ENCODE measurements at places on chromosomes 7 and 10. TPM values are rescaled to one million over a fixed set of nuclear protein-coding genes. Genes with fewer than 3 reads are reported as not detected.

DNA sequence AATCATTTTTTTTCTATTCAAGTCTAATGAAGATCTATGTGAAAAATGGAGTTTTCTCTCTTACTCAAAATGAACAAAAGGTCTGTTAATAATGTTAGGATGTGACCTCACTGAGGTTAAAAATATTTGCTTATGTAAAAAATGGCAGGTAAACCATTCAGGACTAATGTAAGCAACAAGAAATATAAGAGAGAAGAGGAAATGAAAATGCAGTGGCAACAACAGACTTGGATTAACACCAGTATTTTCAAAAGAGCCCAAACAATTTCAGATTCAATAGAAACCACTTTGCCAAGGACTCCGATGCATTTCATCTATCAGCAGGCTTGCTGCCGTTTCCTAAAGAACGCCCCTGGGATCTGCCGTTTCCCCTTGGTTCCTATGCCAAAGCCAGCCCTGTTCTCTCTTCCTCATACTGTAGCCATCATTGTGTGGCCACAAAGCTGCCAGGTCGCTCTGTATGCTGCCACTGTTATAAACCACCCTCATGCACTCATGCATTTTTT, 66.4 kb downstream of the MTURN start:
- no peak for DNase-seq

DNA sequence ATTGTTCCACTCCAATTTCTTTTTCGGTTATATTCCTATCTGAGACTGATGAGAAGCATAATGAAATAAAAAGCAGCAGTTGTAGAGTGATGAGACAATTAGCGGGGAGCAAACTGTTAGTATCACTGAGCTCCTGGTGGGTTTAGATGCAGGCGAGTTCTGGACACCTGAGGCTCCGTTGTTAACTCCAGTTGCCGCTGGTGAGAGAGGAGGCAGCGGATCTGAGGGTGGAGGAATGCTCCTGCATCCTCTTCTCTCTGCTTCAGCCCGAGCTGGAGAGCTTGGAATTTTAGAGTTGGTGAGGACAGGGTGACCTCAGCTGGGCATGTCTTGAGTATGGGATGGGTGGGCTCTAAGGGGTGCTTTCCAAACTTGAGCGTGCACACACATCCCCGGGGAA, 31.4 kb downstream of the LRMDA start:
- no peak for DNase-seq

DNA sequence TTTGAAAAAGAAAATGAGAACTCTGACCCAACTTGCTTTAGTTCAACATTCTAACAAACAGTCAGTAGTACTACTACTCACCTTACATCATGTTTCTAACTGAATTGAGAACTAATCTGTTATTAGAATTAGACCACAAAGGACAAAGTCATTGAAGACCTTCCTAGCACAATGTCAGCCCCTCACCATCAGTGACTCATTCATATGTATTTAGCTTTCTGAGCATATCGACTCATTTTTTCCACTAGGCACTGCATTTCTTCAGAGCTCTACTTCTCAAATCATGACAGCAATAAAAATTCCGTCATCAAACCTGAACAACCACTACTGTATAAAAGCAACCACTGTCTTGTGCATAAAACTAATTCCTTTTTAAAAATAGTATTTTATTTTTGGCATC, 4.4 kb upstream of the LRRN3 start:
- DNase-seq, result peak; percentile 39

CASTOR2 gene
- 5.6 TPM for total RNA-seq

DGKB gene
- not detected for total RNA-seq

TMEM184A gene
- 3.3 TPM for total RNA-seq

DNA sequence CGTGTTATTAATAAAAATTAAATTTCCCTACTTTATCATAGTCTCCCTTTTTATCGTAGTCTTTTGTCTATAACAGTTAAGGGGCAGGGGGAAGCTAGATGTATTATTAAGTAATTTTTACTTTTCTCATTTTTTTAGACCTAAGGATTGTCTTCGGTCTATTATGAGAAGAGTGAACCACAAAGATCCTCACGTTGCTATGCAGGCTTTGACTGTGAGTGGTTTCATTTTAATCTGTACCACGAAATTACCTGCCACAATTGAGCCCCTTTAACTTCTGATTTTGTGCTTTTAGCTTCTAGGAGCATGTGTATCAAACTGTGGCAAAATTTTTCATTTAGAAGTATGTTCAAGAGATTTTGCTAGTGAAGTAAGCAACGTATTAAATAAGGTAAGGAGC, 40.6 kb downstream of the STAM start:
- DNase-seq, result no peak

GRCh38 chr7:463817-464453, 55.7 kb downstream of the PDGFA start:
- DNase-seq, result no peak

NME8 gene
- not detected for total RNA-seq

LRRC61 gene
- not detected for total RNA-seq

DNA sequence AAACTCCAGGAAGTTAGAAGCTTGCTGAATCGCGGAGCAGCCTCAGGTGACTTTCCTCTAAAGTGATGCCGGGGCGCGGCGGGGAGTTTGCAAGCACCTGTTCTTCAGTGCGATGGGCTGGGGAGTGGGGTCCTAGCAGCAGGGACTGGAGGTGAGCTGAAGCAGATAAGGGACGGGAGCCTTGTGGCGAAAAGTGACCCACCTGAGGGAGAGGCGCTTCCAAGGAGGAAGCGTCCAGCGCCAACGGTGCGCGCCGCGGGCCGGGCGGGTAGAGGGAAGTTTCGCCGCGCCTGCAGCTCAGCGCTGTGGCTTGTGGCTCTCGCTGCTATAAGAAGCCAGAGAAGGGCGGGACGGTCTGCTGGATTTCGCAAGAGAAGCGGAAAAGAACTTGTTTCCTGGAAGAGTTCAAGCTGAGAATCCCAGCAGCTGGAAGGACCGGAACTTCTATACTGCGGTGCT, at the start of gene STEAP4:
Gene STEAP4 (minus strand): TSS at position 305 of the 459 bp plus-strand sequence. CDS start 22,625 bp downstream, outside the sequence.
- DNase-seq, result peak; percentile 21

IGFBP3 gene
- 20.1 TPM for total RNA-seq

- DNase-seq, result no peak
These were observed 4.8 kb downstream of the ECHDC3 start for GRCh38 chr10:11746883-11747539.

- DNase-seq, result no peak
These were observed 53.4 kb upstream of the DGKI start for GRCh38 chr7:137900137-137900536.

DNA sequence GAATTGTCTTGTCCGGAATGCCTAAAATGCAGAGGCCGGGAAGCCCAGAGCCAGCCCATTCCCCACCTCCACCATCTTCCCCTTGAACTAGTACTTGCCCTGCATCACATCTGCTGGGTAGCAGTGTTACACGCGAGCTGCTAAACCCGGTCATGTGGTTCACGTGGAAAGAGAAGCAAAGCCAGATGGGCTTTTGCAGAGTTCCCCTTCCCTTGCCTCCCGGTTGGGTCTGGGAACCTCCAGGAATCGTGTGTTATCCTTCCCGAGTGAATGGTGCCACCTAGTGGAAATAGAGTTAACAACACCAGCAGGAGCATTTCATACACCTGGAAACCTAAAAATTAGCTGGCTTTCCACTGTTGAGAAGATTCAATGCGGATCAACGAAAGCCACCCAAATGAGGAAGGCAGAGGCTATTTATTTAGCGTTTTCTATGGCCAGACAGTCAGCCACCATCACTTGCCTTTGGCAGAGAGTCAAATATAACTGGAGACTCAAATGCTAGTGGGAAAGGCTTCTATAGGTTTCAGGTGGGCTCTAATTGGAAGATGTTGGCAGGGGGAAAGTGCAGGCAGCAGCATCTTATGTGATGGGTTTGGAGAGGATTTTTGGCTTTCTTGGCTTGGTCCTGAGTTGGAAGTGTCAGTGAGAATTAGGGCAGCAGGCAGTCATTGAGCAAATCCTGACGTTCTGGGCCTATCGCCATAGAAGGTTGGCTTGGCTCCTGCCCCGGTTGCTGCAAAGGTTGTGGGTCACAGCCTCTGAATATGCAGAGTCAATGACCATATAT, 12.9 kb upstream of the DENND2A start:
- peak; percentile 81 for DNase-seq

DNA sequence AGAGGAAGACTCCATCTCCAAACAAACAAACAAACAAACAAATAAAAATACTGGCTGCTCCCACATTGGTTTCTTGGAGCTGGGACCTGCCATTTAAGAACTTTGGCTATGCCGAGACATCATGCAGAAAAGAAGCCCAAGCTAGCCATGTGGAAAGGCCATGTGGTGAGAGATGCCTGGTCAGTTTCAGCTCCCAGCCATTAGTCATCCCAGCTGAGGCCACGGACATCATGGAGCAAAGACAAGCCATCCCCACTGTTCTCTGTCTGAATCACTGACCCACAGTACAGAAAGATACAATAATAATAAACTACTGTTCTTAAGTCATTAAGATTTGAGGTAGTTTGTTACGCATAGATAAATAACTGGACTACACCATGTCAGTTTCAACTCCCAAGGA, 70.0 kb upstream of the PCBD1 start:
- DNase-seq, result peak; percentile 11

CALML3 gene
- not detected for total RNA-seq

DNA sequence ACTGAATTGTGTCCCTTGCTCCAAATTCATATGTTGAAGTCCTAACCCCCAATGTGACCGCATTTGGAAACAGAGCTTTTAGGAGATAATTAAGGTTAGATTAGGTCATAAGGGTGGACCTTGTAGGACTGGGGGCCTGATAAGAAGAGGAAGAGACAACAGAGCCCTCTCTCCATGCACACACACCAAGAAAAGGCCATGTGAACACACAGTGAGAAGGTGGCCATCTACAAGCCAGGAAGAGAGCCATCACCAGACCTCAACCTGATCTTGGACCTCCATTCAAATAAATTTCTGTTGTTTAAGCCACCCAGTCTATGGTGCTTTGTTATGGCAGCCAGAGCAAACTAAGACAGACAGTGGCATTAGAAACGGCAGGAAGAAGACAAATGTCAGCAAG, 12.5 kb upstream of the PRKAR2B start:
- no peak for DNase-seq

DNA sequence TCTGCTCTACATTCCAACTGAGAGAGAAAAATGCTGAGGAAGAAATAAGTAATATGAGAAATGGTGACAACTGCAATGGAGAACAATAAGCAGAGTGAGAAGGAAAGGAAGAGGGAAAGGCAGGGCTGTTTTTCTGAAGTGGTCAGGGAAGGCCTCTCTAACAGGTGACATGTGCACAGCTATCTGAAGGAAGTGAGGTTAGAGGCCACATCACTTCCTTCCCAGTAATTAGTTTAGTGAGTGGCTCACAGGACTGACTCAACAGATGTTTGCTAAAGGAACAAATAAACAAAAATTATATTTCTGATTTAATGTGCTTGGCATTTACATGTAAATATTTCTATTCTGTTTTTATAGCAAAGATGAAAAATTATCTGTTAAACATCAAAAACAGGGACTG, 77.9 kb downstream of the ARHGAP21 start:
- DNase-seq, result peak; percentile 29

GRCh38 chr7:154953006-154953684, 49.8 kb downstream of the PAXIP1 start:
- peak; percentile 14 for DNase-seq

NUTM2B gene
- 0.32 TPM for total RNA-seq

EPHA1 gene
- total RNA-seq, result 0.20 TPM

GRCh38 chr7:142925413-142925812, 8.1 kb downstream of the TRPV5 start:
- no peak for DNase-seq

ABCB4 gene
- total RNA-seq, result 4.6 TPM

- DNase-seq, result no peak
These were observed 87.3 kb upstream of the CSTF2T start for GRCh38 chr10:51786684-51787035.

ENTPD1 gene
- 0.02 TPM for total RNA-seq

GRCh38 chr7:132402751-132403245, 173.5 kb downstream of the PLXNA4 start:
- DNase-seq, result peak; percentile 71

PDE1C gene
- 43.5 TPM for total RNA-seq

BAIAP2L1 gene
- 19.3 TPM for total RNA-seq

EMX2 gene
- not detected for total RNA-seq

WDFY4 gene
- total RNA-seq, result not detected

GRCh38 chr7:15685358-15686294, 857 bp downstream of the MEOX2 start:
- DNase-seq, result no peak

- DNase-seq, result peak; percentile 70
These were observed 108.5 kb upstream of the TMEM168 start for GRCh38 chr7:112898432-112899290.

- DNase-seq, result peak; percentile 67
These were observed 99.6 kb upstream of the DIP2C start for GRCh38 chr10:788796-789748.

DNA sequence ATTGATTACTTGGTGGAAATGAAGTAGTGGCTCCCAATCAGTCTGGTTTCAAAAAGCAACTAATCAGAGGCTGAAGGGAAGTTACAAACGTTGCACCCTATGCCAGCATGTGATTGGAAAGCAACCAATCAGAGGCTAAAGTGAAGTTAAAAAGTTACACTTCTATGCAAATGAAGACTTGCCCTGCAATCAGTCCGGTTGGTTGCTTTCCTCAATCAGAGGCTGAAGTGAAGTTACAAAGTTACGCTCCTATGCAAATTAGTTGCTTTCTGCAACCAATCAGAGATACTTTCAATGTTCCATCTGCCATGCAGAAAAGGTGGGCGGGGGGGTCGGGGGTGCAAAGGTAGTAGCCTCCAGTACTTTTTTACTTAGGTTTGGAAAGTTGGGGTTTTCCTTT, 1077.1 kb downstream of the TYW1 start:
- DNase-seq, result peak; percentile 76

TRPV5 gene
- not detected for total RNA-seq

DNA sequence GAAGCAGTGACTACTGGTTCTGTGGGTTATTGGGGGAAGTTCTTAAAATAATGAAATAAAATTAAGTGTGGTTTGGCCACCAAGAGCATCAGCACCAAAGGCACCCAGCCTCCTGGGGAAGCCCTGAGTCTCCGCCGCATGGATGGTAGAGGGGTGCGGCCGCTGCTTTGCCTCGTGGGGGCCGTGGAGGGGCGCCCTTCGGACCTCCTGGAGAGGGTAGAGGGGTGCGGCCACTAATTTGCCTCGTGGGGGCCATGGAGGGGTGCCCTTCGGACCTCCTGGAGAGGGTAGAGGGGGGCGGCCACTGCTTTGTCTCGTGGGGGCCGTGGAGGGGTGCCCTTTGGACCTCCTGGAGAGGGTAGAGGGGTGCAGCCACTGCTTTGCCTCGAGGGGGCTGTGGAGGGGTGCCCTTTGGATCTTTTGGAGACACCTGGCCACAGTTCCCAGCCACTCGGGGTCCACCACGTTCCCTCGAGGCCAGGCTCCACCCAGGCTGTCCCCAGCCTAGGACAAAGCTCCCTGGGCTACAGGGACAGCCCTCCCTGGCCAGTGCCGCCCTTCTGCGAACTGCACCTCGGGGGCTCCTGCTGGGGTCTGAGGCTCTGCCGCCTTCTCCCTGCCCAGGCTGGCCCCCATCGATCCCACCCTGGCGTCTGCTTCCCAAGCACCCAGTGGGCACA, 535.1 kb downstream of the PTPRN2 start:
- no peak for DNase-seq

GRCh38 chr7:44108768-44109750, 4.9 kb downstream of the AEBP1 start:
- DNase-seq, result no peak

- no peak for DNase-seq
These were observed 234.7 kb upstream of the CACNA2D1 start for GRCh38 chr7:82678259-82678658.

CCL24 gene
- total RNA-seq, result not detected

TBXAS1 gene
- total RNA-seq, result 5.3 TPM

GRCh38 chr10:68096913-68097516, 12.3 kb upstream of the MYPN start:
- peak; percentile 97 for DNase-seq

SPDYE3 gene
- not detected for total RNA-seq

Measured in M059J (cell line).